Ascending aorta (tissue), 2 donors: ENCODE measurements at places on chromosomes 11 and 22.

DNA sequence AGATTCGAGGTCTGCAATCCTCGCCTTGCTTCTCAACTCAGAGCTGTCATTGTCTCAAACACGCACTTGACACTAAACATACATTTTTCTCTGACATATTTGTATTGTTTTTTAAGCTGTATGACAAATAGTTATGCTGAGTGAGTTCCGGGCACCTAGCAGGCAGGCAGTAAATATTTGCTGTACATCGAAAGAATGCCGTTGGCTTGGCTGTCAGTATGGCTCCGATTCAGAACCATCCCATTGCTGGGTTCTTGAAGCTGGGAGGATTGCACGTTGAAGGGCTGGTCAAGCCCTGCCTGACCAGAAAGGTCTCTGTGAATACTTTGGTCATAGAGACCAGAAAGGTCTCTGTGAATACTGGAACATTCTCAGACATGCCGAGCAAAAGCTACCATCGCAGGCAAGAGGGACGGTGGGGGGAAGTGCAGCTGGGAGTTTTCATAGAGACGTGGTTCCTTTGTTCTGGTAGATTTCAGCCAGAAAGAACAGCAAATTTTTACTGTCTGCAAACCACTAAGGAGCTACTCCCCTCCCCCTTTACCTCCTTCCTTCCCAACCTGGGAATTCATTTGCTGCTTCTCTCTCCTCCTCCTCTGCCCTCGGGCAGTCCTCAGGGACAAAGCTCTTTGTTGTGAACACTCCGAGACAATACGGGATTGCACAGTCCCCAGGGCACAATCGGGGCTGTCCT lies 202.2 kb upstream of the SORL1-AS1 start:
- no peaks in the 10 kb centered on the region for H3K36me3 ChIP-seq
- peak overlapping the region; percentile 95 for H3K27ac ChIP-seq
- DNase-seq: no peak
- H3K27me3 ChIP-seq: no peaks in the 10 kb centered on the region

- peaks cover 19% of the 10 kb centered on the region for H3K4me1 ChIP-seq
- no peaks in the 10 kb centered on the region for H3K27me3 ChIP-seq
- no peak for DNase-seq
These were observed 104.0 kb upstream of the AKIP1 start for GRCh38 chr11:8806974-8807373.

GRCh38 chr22:35947794-35948425 lies 80.7 kb downstream of the RBFOX2 start:
- no peaks in the 10 kb centered on the region for H3K27me3 ChIP-seq
- no peak for DNase-seq
- no peaks in the 10 kb centered on the region for H3K36me3 ChIP-seq
- no peaks in the 10 kb centered on the region for H3K4me1 ChIP-seq
- H3K4me3 ChIP-seq: no peak overlapping the region

DNA sequence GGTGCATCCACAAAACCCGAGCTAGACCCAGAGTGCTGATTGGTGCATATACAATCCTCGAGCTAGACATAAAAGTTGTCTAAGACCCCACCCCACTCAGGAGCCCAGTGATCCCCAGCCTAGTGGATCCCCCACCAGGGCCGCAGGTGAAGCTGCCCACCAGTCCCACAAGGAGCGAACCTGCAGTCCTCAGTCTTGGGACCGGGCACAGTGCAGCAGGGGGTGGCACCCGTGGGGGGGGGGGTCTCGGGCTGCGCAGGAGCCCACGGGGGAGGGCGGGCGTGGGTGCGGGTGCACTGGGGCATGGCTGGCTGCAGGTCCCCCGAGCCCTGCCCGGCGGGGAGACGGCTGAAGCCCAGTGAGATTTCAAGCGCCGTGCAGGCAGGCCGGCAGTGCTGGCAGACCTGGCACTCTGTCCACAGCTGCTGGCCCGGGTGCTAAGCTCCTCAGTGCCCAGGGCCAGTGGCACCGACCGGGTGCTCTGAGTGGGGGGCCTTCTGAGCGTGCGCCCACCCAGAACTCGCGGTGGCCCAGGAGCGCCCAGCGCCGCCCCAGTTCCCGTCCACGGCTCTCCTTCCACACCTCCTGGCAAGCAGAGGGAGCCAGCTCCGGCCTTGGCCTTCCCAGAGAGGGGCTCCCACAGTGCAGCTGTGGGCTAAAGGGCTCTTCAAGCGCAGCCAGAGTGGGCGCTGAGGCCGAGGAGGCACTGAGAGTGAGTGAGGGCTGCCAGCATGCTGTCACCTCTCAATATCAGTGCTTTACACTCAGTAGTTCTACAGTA lies 989.1 kb downstream of the FAM181B start:
- H3K27ac ChIP-seq: no peak overlapping the region
- no peaks in the 10 kb centered on the region for H3K27me3 ChIP-seq
- H3K36me3 ChIP-seq: no peaks in the 10 kb centered on the region
- no peaks in the 10 kb centered on the region for H3K4me1 ChIP-seq

DNA sequence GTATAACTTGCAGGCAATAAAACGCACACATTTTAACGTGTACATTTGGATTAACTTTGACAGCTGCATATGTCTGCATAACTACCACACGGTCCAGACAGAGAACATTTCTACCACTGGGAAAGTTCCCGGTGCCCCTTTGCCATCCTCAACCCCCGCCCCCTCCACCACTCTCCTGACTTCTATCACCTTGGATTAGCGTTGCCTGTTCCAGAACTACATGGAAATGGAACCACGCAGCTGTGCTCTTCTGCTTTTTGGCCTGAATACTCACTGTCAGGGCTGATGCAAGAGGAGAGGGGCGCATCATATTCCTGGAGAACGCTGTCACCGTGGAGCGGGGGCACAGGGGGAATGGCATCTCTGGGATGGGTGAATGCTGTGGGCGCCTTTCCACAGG lies 62.1 kb downstream of the LRP5 start:
- no peak for DNase-seq
- peaks cover 43% of the 10 kb centered on the region for H3K4me1 ChIP-seq
- H3K27ac ChIP-seq: peak overlapping the region; percentile 95
- H3K4me3 ChIP-seq: no peak overlapping the region
- no peaks in the 10 kb centered on the region for H3K36me3 ChIP-seq

DNA sequence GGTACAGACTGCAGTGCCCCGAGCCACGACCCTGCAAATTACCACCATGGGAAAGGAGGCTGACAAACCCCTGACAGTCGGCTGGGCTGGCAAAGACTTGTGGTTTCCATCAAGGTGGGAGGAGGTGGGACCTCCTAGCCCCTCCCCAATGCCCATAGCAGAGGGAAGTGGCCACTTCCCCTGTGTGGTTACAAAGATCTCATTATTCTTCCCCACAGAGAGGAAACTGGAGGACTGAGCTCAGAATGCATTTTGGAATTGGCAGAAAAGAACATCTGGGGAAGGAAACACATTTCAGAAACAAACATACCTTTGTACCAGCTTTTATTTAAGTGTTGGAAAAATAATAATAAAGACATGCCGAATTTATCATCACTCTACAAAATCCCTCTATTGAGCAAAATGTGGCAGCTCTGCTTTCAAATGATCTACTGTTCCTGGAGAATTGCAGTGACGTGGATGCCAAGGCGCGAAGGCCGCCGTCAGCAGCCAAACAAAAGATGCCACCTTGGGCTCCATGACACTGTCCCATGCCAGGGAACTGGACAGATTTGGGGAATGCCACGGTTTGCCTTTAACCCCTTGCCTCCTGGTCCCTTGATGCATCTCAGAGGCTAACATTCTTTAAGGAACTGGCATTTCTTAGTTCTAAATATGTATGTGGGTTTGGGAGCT lies 169.6 kb downstream of the CRYBB2 start:
- no peaks in the 10 kb centered on the region for H3K4me1 ChIP-seq
- H3K4me3 ChIP-seq: no peak overlapping the region
- no peaks in the 10 kb centered on the region for H3K36me3 ChIP-seq
- no peak for DNase-seq
- H3K27me3 ChIP-seq: no peaks in the 10 kb centered on the region

- DNase-seq: no peak
- H3K27me3 ChIP-seq: no peaks in the 10 kb centered on the region
- no peak overlapping the region for H3K4me3 ChIP-seq
- no peaks in the 10 kb centered on the region for H3K4me1 ChIP-seq
- no peaks in the 10 kb centered on the region for H3K36me3 ChIP-seq
- no peak overlapping the region for H3K27ac ChIP-seq
These were observed 12.7 kb upstream of the SEPTIN5 start for GRCh38 chr22:19701420-19702145.

DNA sequence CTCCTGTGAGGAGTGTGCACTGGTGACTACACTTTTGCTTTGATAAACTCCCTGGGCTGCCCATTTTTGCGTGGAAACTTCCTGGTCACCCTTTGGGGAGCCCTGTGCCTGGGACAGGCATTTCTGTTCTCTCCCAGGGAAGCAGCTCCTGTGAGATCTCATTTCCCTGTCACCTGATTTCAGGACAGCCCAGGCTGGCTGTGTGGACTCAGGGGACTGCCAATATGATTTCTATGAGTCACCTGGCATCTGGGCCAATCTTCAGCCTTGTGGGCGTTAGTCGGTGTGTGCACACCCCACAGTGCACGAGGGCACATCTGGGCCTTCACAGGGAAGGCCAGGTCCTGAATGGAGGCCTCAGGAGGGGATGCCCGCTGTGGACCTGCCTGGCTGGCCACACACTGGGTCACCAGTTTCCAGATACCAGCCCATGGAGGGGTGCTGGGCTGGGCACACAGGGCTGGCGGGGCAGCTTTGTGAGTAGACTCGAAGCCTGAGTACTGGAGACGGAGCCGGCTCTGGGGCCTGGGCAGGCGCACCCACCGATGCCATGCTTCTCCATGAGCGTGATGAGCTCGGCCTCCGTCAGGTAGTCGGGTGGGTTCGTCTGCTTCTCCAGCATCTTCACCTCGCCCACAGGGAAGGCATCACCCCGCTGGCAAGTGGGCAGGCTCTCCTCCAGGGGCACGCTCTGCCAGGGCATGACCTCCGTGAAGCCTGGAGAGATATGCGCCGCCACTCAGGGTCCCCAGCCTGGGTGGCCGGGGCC lies 9.4 kb upstream of the PPM1F start:
- H3K4me1 ChIP-seq: no peaks in the 10 kb centered on the region
- no peak overlapping the region for H3K27ac ChIP-seq
- H3K27me3 ChIP-seq: no peaks in the 10 kb centered on the region
- no peak overlapping the region for H3K4me3 ChIP-seq

DNA sequence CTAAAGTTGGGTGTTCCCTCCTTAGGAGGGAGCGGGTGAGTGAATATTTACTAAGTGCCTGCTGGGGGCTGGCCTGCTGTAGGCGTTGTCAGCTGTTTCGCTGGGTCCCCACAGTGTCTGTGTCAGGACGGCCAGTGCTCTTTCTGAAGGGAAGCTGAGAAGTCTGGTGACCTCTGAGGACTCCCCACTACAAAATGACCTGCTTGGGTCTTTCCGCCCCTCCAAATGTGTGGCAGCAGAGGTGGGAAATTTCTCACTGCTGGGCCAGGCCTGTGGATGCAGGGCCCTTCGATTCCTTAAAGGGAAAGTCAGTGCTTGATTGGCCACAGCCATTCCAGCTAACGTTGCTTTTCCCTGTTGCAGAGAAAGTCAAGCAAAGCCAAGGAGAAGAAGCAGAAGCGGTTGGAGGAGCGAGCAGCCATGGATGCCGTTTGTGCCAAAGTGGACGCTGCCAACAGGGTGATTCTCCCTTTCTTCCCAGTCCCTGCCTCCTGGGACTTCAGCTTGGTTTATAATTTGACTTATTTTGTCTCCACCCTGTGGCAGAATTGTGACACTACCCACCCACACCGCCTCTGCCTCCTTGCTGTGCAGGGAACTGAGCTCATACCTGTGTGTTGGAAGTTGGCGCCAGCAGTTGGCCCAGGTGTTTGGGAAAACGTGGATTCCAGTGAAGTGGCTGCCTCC lies 6.8 kb downstream of the NAA40 start:
- H3K4me3 ChIP-seq: peak overlapping the region; percentile 33
- H3K4me1 ChIP-seq: peaks cover 3% of the 10 kb centered on the region
- peaks cover 5% of the 10 kb centered on the region for H3K36me3 ChIP-seq
- peak overlapping the region; percentile 75 for H3K27ac ChIP-seq

GRCh38 chr11:91981995-91982394 lies 242.6 kb upstream of the FAT3 start:
- H3K4me1 ChIP-seq: no peaks in the 10 kb centered on the region
- peak overlapping the region; percentile 85 for H3K27ac ChIP-seq
- no peaks in the 10 kb centered on the region for H3K27me3 ChIP-seq

DNA sequence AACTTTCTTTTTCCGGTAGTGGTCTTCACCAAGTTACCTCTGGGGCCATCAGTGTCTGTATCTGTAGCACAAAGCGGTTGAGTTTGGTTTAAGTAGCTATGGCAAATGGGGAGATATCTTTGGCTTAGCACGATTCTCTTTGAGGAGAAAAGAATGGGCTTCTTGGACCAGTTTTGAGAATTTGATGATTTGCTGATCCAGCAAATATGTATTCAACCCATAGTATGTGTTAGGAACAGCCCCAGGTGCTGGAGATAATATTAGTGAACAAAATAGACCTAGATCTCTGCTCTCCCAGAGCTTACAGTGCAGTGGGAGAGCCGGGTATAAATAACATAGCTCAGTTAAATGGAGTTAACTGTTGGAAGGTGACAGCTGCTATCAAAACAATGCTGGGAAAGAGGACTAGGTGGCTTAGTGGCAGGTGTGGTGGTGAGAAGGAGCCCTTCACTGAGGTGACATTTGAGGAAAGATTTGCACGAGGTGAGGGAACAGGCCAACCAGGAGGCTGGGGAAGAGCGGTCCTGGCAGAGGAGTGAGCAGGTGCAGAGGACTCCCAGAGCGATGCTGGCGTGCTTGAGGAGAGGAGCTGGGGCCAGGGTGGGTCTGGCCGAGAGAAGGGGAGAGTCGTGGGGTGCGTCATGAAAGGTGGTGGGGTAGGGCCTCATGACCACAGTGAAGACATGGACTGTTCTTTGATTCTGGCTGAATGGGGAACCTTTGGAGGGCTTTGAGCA lies 5.0 kb downstream of the TBC1D22A start:
- H3K27me3 ChIP-seq: no peaks in the 10 kb centered on the region
- no peaks in the 10 kb centered on the region for H3K36me3 ChIP-seq
- H3K27ac ChIP-seq: peak overlapping the region; percentile 69
- DNase-seq: no peak
- H3K4me1 ChIP-seq: no peaks in the 10 kb centered on the region

GRCh38 chr11:87451395-87451794 lies 413.7 kb downstream of the TMEM135 start:
- H3K36me3 ChIP-seq: no peaks in the 10 kb centered on the region
- H3K4me1 ChIP-seq: no peaks in the 10 kb centered on the region
- H3K27me3 ChIP-seq: no peaks in the 10 kb centered on the region
- H3K4me3 ChIP-seq: no peak overlapping the region
- H3K27ac ChIP-seq: no peak overlapping the region

GRCh38 chr11:133541720-133542095 lies 9.4 kb upstream of the OPCML start:
- H3K36me3 ChIP-seq: no peaks in the 10 kb centered on the region
- no peaks in the 10 kb centered on the region for H3K4me1 ChIP-seq
- H3K27me3 ChIP-seq: no peaks in the 10 kb centered on the region

GRCh38 chr11:94315664-94316063 lies 11.3 kb downstream of the IZUMO1R start:
- H3K27me3 ChIP-seq: no peaks in the 10 kb centered on the region
- no peak for DNase-seq
- no peaks in the 10 kb centered on the region for H3K4me1 ChIP-seq

- no peak overlapping the region for H3K4me3 ChIP-seq
- H3K27ac ChIP-seq: peak overlapping the region; percentile 53
- H3K36me3 ChIP-seq: no peaks in the 10 kb centered on the region
- H3K27me3 ChIP-seq: no peaks in the 10 kb centered on the region
- peak; percentile 69 for DNase-seq
These were observed 140.4 kb upstream of the TBCEL start for GRCh38 chr11:120883404-120884080.
